ENCODE measurements at places on chromosomes 1 and 21.
A peak's percentile ranks its signal among the peaks of the same experiment; 100 is the strongest.

DNA sequence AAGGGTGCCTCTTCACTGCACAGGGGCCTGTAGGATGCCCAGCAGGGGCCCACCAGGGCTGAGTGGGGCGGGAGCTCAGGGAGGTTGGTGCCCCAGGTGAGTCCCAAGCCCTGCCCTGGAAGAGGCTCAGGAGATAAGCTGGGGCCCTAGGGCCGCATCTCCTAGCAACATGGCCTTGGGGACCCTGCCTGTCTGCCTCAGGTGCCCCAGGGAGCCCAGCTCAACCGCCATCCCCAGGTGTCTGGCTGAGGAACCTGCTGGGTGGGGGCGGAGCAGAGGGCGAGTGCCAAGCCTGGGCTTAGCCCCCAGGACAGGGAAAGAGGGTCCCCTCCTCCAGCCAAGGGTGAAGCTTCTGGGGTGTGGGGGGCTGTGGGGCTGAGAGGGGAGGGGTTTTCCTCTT, 54.8 kb downstream of the FOXO6 start:
- DNase-seq, result no peak

DNA sequence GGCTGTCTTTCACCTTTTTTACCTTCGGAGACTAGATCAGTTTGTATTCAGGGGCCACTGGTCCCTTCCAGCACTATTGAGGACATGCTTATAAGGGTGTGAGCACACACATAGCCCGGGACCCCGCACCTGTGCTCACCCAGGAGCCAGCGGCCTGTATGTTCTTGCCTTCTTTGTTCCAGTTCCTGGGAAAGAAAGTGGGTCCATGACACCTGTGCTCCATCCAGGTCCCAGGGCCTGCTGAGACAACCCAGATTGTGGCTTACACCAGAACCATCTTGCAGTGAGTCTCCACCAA, 207.8 kb downstream of the TOMM20 start:
- no peak for DNase-seq

- no peak for DNase-seq
Observed at GRCh38 chr1:41545996-41546832, 61.7 kb upstream of the EDN2 start.

GRCh38 chr21:26437326-26438009, 135.6 kb downstream of the CYYR1 start:
- DNase-seq, result no peak

DNA sequence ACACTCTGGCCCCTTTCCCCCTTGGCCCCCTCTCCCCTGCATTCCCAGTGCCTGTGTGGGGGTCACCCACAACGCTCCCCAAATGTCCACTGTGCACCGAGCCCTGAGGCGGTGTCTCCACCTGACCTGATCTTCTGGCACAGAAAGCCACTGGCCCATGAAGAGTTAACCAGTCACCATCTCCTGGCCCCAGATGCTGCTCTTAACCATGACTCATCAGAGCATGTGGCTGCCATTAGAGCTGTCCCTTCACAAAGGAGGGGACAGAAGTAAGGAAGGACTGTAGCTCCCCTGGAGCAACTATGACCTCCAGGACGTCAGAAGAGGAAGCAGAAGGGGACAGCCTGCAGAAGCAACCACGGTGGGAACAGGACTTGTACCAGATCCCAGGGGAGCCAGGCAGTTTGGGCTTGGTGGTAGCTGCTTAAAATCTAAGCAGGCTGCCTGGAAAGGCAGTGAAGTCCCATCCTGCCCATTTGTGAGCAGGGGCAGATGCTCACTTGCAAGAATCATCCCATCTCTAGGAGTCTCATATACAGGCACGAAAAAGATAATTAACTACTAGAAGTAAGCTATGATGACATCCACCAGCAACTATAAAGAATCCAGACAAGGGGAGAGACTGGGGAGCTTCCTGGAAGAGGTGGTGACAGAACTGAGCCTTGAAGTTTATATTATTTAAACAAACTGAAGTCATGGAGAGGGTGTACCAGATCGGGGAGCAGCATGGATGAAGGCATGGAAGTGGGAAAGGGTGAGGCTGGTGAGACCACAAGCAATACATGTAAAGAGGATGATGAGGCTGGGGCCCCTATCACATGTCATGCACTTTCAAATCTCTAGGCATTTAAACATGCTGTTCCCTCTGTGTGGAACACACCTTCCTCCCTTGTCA, 1.1 kb upstream of the TTC39A start:
- no peak for DNase-seq

DNA sequence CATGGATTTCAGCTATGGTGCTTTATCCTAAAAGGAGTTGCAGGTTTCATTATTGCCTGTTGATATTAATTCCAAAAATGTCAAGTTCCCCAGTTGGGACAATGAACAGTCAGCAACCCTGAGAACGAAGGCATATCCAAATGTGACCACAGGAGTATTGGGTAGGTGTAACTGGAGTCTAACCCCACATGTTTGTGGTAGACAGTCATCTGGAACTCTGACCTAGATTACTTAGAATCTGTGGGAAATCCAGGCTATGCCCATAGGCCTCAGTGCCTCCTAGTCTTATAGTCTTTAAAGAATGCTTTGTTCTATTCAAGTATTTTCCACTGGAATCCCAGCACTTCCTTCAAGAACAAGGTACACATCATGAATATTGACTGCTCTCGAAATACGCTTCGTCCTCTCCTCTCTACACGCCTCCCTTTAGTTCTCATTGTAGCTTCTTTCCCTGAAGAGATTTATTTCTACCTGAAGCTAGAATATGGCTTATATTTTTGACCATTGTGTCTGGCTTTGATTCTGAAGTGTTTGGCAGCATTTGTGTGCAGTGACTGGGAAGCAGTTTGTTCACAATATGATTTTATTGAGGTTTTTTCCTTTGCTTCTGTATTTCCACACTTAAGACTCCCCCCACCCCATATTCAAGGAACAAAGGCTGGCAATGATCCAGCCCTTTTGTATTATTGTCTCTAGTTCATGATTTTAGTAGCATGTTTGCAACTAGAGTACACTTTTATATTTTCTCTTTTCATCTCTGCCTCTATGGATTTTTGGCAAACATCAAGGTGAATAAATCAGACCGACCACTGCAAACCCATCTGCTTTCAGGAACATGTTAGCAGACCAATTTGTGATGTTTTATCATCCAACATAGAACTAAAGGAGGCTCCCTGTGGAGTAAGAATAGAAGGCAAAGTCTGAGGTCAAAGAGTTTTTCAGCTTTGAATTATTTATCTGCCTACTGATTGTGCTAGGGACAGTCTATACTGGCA, 178.6 kb downstream of the GPR52 start:
- peak; percentile 7 for DNase-seq

GRCh38 chr1:8293641-8294169, 24.2 kb upstream of the SLC45A1 start:
- no peak for DNase-seq

GRCh38 chr1:50720457-50721053, 239.5 kb downstream of the FAF1 start:
- DNase-seq, result no peak

- peak; percentile 16 for DNase-seq
Observed at GRCh38 chr1:86774305-86775295, 70.2 kb downstream of the SH3GLB1 start.

DNA sequence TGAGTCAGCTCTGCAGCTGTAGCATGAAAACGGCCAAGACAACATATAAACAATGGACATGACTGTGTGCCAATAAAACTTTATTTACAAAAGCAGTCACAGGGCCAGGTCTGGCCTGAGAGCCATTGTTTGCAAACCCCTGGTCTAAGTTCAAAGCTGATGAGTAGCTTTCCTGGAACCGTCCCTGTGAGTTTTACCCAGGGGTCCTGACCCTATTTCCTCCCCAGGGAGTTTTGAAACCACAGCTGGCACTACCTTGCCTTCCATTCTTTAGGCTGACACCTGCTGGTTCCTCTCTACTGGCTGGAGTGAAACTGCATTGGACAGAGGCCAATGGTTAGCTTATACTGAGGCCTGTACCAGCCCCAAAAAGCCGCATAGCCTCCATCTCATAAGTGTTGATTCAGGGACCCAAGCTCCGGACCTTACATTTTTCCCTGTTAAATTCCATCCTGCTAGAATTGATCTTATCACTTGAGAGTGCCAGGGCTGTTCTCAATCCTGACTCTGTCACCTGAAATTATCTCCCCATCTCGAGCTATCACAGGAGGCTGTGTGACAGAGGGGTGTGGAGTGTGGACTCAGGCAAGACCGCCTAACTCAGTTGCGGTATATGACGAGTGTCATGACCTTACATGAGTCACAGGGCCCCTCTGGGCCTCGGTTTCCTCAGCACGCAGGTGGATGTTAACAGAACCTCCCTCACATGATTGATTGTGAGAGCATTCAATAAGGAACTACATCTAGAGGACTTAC, 343.6 kb downstream of the NPHP4 start:
- no peak for DNase-seq

- no peak for DNase-seq
Observed at GRCh38 chr1:54268762-54269297, 68.9 kb downstream of the MRPL37 start.

DNA sequence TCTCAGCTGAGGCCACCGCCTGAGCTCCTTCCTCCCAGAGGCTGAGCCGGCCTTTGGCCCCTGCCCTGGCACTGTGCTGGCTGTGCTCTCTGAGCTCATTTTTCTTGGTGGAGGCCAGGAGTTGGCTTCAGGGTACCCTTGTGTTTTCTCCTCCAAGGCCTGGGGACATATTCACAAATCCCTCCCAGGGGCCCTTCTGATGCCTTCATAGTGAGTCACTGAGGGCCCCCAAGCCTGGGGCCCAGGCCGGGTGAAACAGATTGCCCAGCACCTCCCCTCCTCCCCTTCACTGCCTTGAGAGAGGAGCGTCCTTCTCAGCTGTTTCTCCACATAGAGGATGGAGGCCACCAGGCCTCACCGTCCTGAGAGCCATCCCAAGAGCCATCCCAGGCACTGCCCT, 105.8 kb downstream of the SIK1 start:
- no peak for DNase-seq

GRCh38 chr21:25931765-25932164, 197.0 kb downstream of the GABPA start:
- DNase-seq, result no peak

GRCh38 chr1:71780681-71781080, 501.7 kb downstream of the NEGR1 start:
- no peak for DNase-seq

- peak; percentile 55 for DNase-seq
Observed at GRCh38 chr21:44548922-44549321, 2.4 kb downstream of the KRTAP10-2 start.

Data from neural progenitor cell (in vitro differentiated cells).